Cerebellar nuclear complex (tissue), 1 donor: ENCODE measurements at places on chromosomes 6 and 20.

- DNase-seq: no peak
Measured at GRCh38 chr6:45074439-45074838, 253.7 kb upstream of the RUNX2 start.

- DNase-seq: no peak
Measured at GRCh38 chr6:111667931-111668330, 62.3 kb upstream of the TRAF3IP2 start.

GRCh38 chr6:43034190-43034525 lies 12.7 kb downstream of the RRP36 start:
- no peak for DNase-seq

DNA sequence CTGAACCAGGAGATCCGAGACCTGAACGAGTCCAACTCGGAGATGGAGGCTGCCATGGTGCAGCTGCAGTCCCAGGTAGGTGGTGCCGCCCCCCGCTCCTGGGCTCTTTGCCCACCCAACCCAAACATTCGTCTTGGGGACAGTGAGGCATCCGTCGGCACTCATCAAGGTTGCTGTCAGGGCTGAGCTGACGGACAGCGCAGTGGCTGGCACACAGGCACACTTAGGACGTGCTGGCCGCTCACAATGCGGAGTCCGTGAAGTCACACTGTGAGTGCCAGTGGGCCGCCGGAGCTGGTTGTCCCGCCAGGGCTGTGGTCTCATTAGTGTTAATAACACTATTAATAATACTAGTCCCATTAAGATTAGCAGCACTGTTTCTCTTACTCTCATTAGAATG lies 18.2 kb upstream of the PCMTD2 start:
- DNase-seq: no peak

- no peak for DNase-seq
Measured at GRCh38 chr6:53691667-53692133, 26.1 kb upstream of the KLHL31 start.

DNA sequence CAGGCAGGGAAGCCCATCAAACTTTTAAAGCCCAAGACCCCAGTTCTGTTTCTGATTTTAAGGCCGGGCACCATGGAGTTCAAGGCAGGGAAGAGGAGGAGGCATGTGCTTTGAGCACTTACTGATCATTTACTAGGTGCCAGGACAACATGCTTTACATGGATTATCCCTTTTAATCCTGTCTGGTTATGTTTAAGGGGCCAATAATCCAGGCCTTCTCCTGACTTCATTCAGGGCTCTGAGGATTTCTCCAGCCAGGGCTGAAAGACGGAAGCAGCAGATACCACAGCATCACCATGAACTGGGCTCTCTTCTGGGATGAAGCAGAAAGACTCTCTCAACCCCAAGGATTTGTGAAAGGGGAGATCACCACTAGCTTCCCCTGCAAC lies 4.1 kb downstream of the CCND3 start:
- no peak for DNase-seq

- DNase-seq: no peak
Measured at GRCh38 chr20:6100246-6100645, 22.6 kb downstream of the FERMT1 start.

GRCh38 chr6:115783402-115784061 lies 277.2 kb downstream of the FRK start:
- DNase-seq: no peak
